Fibroblast of skin of back (primary cell): ENCODE measurements at places on chromosomes 12 and 14.

- DNase-seq = no peak
Observed at GRCh38 chr14:93183596-93184317, 940 bp downstream of the MOAP1 start.

DNA sequence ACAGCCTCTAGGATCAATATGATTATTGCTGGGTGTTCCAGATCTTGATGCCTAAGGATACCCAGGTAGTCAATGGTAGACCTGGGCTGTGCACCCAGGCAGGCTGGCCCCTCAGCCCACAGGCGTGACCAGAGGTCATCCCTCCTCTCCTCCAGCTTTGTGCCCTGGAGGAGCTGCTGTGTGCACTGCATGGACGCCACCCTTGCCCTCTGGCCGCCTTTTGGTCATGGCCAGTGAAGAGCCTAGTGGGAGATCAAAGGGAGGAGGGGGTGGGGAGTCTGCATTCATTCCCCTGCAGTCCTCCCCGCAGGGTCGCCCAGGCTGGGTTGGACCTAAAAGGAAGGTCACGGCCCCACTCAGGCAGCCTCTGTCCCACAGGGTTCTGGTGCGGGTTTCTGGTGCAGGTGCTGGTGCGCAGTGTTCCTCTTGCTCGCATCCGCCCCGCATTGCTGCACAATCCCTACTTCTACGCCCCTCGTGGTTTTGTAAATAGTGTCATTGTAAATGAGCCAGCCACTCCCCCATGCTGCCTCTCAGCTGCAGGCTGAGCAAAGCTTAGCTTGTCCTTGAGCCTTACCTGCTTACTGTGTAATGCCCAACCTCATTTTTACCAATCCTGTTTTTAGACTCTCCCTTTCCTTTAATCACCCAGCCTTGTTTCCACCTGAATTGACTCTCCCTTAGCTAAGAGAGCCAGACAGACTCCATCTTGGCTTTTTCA lies 55.3 kb downstream of the PSMA6 start:
- DNase-seq = no peak

GRCh38 chr14:103319422-103319821 lies 14.6 kb upstream of the EIF5 start:
- DNase-seq = no peak

- DNase-seq = no peak
Observed at GRCh38 chr12:98359856-98360255, 155.5 kb upstream of the TMPO start.

- DNase-seq = no peak
Observed at GRCh38 chr14:101318271-101318670, 243.0 kb upstream of the DIO3 start.

DNA sequence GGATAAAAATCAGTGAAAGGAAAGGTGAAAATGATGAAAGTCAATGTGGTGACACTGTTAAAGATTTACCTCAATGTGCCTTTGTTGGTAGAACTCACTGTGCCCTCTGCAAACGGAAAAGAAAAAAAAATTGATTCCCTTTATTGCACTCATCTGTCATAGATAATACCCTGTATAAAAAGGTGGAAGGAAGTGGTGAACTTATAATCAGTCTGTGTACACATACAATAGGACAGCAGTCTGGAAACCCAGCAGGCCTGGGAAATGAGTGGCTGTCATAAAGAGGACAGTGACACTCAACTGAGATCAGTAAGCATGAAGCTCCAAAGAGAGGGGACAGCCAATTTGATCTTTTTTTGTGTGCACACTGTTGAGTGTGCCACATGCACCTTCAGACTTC lies 364.7 kb downstream of the NOVA1 start:
- DNase-seq = no peak

DNA sequence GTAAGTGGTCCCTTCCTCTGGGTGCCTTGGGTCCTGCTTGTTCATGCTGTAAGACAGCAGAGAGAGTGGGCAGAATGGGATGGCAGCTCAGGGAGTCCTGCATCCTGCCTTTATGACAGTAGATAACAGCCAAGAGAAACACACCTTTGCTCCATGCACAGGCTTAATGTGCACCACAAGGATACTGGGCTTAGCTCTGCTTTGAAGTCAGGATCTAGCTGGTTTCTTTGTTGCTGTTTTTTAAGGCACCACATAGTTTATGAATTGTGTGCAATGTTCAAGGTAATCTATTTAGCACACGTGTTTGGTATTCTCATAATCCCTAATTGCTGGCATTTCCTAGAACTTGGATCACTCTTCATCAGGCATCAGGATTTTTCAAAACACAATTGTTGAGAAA lies 239.5 kb upstream of the DCN start:
- no peak for DNase-seq

DNA sequence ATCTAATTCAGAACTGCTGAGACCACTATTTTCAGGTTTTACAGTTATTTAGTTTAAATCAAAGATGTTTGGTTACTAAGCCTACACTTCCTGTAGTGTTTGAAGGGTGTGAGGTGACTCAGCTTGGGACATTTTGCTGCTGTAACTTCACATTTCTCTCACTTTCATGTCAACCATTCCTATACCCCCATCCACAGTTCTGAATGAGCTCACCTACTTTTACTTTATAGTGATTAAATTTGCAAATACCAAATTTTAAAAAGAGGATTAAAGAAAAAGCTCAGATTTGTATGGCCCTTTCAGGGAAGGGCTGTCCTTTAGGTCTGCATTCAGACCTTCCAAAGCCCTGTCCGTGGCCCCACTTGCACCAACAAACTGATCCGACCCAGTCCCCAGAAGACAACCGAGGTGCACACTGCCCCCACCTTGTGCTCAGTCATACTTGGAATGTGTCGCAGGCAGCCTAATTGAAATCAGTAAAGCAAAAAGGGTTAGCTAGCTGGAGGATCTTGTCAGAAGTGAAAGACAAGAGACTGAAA lies 174.4 kb downstream of the MON2 start:
- peak; percentile 72 for DNase-seq

DNA sequence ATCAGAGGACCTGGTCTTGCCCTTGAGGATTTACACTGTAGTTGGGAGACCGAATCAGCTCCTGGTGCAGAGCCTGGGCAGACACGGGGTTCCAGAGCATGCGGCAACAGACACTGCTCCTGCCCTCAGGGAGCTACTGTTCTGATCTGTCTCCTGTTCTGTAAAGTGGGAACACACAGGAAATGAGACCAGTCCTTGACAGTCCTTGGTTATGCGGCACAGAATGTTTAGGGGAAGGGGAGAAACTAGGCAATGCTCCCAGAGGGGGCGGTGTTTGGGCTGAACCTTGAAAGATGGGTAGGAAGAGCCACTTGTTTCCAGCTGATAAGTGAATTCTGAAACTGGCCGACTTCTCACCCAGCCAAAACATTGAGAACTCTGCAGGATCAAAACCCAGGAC lies 132.4 kb downstream of the ZFP36L1 start:
- no peak for DNase-seq

GRCh38 chr12:57090924-57091637 lies 2.2 kb downstream of the NAB2 start:
- DNase-seq = no peak

DNA sequence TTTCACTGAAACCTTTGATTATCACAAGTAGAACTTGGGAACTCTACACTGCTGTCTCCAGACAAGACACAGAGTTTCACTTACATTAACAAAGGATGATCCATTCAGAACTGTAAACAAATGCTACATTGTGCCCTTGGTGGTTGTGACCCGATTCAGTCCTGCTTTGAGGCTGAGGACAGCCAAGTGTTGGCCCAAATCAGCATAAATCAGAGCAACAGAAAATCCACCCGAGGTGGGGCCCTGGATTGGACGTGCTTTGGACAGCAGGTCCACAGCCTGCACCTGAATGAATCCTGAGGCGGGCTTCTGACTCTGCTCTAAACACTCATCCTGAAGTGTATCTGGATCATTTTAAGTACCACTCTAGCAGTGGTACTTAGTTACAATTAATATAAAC lies 68.8 kb downstream of the PPP2R5C start:
- no peak for DNase-seq

DNA sequence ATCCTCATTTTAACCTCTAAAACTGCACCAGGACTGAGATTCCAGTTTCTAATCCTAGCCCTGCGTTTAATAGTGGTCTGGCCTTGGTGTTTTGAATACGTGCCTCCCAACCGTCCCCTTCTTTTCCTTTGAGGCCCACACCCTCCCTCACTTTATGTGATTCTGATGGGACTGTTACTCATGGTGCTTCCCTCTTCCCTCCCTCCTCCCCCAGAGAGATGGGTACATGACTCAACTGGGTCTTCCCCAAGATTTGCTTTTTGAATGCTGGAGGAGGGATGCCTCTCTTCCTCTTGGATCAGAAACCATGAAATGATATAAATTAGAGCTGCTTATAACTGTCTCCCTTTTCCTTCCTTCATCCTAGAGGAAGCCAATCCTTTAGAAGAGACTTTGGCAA lies 8.2 kb upstream of the PPP2R5E start:
- DNase-seq = peak; percentile 62

- DNase-seq = no peak
Observed at GRCh38 chr14:55508676-55509075, 68.3 kb upstream of the TBPL2 start.

DNA sequence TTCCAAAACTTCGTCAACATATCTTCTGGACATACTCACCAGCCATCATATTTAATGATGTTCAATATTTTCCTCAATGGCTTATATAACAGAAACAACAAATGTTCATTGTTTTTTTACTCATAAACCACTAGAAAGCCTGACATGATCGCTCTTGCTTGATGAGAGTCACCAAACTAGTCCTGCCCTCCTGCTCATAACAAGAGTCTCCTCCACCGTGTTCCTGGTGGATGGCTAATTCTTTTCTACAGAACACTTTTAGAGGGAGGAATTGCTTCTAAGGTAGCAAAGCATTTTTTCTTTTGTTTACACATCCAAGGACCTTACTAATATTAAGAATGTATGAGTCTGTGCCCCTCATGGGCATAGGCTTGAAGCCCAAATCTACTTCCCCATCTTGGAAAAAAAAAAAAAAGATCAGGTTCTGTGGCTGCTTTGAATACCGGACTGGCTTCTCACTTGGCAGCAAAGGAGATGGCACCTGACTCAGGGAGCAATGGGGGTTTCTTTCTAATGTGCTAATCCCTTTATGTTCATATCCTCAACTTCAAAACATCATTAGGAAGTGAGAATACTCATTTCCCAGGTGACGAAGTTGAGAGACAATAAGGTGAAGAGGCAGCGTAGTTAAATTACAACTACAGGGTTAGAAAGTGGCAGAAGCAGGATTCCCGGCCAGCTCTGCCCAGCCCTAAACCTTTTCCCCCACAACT lies 188.8 kb downstream of the EPS8 start:
- no peak for DNase-seq

DNA sequence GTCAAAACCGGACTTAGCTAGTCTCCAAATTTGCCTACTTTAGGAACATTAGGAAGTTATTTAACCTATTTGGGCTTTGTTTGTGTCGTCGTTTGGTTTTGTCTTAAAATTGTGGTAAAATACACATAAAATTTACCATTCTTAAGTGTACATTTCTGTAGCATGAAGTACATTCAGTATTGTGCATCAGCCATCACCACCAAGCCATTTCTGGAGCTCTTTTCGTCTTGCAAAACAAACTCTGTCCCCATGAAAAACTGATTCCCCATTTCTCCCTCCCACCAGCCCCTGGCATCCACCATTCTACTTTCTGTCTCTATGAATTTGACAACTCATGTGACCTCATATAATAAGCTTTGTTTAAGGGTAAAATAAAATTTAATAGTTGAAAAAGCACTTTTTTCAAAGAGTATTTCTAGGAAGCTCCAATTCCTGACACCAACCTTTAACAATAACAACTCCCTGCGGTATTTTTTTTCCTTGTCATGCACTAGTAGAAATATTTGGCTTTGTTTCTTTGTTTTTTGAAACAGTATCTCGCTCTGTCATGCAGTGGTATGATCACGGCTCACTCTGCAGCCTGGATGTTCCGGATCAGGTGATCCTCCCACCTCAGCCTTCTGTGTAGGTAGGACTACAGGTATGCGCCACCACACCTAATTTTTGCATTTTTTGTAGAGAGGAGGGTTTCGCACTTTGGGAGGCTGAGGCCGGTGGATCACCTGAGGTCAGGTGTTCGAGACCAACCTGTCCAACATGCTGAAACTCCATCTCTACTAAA lies 3.6 kb upstream of the UBC start:
- no peak for DNase-seq

DNA sequence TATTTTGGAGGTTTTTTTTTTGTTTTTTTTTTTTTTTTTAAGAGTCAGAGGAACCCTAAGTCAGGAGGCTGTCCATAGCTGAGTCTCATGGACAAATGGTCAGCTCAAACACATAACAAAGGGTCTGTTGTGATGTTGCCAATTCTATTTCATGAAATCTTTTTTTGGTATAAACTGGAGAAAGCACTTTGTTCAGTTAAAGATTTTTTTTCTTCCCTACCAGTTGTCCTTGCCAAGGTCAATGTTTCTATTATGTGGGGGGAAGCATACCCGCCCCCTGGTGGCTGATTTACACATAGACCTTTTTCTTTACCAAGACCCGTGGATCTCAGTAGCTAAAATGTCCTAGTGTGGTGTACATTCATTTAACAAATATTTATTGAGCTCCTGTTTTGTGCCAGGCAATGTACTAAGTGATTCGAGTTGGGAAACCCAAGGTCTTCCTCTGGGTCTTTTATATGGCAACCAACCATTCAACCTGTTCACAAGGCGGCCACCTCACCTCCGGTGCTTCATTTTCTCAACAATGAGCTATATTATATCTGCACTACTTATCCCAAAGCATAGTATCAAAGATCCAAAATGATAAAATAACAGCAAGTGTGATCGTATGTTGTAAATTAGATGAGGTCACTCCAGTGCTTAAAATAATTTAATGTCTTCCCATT lies 214.5 kb downstream of the PAH start:
- DNase-seq = peak; percentile 69

GRCh38 chr14:30312214-30312613 lies 246.7 kb upstream of the G2E3 start:
- no peak for DNase-seq
